ENCODE measurements at places on chromosomes 5 and 9.

DNA sequence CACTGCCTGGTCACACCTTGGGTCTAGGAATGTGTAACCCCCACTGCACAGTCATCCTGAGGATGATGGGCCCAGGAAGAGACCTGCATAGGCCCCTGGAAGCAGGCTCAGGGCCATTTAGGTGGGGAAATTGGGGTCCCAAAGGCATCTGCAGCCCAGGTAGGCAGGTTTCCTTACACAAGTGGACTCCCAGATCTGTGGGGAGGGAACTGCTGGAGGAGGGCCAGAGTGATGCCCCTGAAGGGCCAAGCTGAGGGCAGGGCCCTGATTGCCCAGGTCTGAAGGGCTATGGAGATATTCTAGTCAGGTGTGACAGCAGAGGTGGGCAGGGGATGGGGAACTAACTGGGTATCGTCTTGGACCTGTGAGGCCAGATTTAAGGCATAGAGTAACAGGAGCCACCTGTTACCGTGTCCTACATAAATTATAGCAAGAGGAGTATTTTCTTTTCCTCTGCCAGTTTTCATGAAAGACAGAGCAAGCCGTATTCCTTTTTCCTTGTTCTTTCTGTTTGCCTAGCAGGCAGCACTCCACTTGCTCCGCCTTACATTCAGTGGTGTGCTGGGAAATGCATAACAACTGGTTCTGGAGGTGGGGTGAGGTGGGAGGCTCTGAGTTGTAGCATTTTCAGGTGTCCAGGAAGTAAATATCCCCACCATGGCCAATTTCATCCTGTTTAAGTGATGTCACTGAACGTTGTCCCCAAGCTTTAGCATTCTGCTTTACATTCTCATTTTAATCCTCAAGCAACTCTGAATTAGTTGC, 41.3 kb downstream of the PPARGC1B start:
- no peak for DNase-seq

DNA sequence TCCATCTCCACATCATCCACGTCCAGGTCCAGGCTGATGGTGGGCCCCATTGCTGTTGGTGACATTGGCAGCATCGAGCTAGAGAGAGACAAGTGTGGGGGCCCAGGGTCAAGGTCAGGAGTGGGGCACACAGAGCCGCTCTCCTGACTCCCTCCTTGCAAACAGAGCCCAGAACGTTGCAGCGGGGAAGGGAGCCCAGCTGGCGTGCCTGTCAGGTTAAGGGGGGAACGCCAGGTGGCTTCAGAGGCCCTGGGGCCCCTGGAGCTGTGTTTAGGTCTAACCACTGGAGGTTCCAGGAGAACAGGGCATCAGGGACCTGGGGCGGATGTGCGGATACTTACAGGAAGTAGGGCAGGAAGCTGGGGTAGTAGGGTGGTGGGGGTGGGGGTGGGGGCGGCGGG, 7.5 kb downstream of the RNF44 start:
- DNase-seq, result peak; percentile 60

GRCh38 chr5:68725905-68726683, 367.7 kb upstream of the SLC30A5 start:
- no peak for DNase-seq

DNA sequence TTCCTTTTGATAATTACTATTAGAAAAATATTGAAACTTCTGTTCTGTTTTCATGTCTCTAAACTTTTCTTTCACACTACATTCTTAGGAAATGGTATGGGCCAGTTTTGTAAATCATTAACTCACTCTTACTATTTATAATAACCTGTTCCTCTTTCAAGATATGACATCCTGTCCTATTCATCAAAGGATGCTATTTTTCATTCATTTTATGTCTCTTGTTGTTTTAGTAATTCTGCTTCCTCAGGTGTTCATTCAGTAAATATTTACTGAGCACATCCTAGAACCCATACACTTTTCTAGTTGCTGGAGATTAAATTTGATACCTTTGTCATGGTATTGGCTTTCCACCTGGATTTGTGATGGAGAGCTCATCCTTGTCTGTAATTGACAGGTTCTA, 58.0 kb downstream of the GDA start:
- DNase-seq, result no peak

DNA sequence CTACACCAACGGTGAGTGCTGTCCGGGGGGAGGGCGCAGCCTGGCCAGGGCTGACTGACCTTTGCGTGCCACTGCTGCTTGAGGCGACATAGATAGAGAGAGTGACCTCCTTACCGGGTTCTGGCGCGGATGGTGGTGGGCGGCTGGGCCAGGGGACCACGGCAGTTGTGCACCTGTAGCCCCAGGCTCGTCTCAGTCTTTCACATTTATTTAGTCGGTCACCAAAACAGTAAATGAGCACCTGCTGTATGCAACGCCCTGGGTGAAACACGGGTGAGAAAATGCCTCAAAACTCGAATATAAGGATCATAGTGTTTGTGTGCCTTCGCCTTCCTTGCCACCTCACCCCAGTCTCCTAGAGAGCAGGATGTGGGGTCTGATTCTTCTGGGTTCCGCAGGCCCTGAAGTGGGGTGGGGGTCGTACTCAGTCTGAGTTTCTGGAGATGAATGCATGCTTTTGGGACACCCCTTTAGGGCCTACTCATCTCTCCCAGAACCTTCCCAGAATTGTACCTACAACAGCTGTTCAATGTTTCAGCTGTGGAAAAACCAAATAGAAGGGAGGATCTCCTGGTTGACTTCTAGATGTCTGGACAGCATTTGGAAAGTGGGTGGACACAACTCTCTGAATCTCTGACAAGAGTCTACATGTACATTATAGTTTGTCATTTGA, 714 bp downstream of the SEC24A start:
- DNase-seq, result no peak

GRCh38 chr5:99543841-99544240, 615.0 kb upstream of the CHD1 start:
- DNase-seq, result no peak

GRCh38 chr9:77614645-77615044, 33.5 kb downstream of the GNA14 start:
- no peak for DNase-seq

DNA sequence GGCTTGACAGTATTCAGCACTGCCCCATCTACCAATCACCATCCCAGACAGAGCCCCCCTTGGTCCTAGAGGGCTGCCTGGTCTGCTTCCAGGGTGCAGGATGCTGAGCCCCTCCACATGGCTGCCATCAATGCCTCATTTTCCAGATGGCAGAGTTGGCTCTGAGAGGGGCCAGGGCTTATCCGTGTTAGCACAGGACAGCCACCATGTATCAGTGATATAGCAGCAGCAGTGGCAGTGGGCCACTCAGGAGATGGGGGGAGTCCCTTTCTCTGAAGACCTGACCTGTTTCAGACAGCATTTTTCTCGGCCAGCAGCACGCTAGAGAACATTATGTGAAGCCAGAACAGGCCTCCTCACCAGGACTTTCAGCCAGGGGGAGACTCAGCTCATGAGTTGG, 1.6 kb upstream of the SMIM32 start:
- no peak for DNase-seq

DNA sequence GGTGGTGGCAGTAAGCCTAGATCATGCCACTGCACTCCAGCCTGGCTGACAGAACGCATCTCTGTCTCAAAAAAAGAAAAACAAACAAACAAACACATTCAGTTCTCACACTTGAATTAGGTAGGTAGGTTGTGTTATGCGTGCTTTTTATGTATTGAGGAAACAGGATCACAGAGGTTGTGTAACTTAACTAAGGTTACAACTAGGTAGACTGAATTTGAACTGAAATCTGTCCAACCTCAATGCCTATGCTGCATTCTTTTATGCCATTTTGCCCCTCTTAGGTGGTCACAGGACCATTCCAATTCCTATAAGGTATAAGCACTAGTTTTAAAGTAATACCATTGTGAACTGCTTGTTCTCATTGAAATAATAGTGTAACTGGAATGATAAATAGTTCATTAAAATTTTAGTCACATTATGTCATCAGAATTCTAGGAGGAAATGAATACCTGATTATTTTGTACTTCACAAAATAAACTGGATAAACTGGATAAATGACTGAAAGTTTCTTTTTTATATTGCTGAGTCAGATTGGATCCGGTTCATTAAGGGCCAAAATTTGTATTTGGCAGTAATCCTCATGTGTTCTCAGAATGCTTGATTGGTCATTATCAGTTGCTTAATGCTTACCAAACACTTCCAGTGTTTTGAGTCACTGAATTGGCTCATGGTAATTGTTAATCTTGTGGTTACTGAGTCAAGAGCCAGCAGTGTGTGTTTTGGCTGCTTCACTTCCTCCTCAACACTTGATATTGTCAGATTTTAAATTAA, 7.1 kb downstream of the UBAP1 start:
- no peak for DNase-seq

- no peak for DNase-seq
Measured at GRCh38 chr9:87672586-87672985, 53.3 kb upstream of the CTSL start.

GRCh38 chr5:78341440-78341839, 19.0 kb upstream of the SCAMP1 start:
- DNase-seq, result no peak

- no peak for DNase-seq
Measured at GRCh38 chr5:173456751-173457171, 128.5 kb upstream of the STC2 start.

GRCh38 chr9:104142799-104143549, 48.9 kb downstream of the SMC2 start:
- DNase-seq, result no peak

DNA sequence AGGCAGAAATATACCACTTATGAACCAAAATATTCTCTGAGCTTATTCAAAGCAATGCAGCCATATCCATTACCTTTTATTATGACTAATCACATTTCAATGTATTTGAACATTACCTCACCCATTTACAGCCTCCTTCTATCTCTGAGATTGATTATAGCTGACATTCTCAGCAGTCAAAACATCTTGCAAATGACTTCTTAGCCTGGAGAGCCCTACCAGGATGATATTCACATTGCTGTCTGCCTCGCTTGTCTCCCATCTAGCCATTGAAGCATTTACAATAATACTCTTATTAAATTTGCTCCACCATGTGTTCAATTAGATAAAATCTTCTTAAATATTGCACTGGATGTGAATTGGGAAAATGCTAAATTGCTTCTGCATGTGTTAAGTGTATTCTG, 1879.9 kb upstream of the ACO1 start:
- DNase-seq, result no peak

DNA sequence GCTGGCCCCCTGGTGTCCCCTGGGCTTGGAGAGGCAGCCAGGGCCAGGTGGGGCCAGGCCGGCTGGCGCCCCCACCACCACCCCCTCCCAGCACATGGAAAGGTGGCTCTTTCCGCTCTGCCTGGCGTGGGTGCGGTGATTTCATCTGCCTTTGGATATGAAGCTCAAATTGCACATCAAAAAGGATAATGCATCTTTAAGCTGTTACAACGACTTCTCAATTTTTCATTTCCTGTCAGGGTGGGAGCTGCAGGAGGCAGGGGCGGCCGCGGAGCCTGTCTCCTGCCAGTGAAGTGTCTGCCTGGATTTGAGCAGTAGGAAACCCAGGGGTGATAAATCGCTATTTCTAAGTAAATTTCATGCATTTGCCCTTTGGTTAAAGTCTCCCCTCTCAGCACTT, 169.2 kb upstream of the MVB12B start:
- no peak for DNase-seq

- DNase-seq, result no peak
Measured at GRCh38 chr9:15140051-15140450, 167.0 kb downstream of the TTC39B start.

DNA sequence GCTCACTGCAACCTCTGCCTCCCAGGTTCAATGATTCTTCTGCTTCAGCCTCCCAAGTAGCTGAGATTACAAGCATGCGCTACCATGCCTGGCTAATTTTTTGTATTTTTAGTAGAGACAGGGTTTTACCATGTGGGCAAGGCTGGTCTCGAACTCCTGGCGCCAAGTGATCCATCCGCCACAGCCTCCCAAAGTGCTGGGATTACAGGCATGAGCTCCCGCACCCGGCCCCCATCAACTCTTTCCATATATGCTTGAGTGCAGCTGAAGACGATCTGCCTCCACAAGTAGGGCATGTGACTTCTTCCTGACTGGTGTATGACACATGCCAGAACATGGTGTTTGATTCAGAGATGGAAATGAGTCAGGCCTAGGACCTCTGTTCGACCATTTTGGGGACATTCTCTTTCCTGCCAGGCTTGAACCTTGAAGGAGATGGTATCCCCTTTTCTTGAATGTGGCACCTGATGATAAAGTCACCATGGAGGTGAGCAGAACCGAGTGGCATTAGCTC, 7.5 kb upstream of the CNOT6 start:
- no peak for DNase-seq

DNA sequence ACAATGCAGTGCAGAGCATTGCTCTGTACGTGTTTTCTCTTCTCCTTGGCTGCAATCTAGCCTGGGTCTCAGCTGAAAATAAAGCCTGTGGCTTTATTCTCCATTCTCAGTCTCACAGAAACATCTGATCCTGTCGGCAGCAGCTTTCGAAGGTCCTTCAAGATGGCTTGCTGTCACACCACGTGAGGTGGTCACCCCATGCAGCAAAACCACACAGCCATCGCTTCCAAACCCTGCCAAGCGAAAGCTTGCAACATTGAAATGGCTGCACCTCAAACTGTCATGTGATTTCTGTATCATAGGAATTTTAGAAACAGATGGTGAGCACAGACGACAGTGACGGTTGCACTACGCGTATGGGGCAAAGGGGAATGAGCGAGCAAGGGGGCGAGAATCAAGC, 98.5 kb upstream of the SMARCA2 start:
- DNase-seq, result no peak

DNA sequence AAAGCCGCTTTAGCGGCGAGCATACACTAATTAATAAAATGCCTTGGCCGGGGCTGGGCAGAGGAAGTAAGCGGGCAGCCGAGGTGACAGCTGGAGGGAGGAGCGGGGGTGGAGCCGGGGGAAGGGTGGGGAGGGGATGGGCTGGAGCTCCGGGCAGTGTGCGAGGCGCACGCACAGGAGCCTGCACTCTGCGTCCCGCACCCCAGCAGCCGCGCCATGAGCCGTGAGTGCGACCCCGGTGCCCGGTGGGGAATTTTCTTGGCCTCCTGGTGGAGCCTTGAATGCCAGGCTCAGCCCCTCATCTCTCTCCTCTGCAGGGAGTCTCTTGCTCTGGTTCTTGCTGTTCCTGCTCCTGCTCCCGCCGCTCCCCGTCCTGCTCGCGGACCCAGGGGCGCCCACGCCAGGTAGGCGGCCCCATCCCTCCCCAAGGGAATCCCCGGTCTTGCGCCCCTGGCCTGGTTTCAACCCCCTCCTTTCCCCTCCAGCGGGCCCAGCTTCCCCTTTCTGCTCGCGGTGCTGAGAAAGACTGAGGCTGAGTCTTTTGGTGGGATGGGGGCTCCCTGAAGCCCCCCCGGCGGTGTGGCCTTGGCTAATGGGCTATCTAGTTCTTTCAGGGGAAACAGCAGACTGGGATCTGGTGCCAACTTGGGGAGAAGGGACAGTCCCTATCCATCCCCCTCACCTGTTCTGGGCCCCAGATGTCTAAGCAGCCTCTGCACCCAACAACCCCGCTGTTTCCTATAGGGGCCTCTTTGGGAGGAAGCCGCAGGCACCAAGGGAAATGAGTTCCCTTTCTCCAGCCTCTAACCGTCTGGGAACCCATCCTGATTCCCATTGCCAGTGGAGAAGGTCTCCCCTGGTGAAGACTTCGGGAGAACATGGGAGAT, at the start of gene PTGS1:
Gene PTGS1 (plus strand): TSS at position 156 of the 887 bp plus-strand sequence. CDS start 61 bp downstream, at position 217.
- no peak for DNase-seq
